Endothelial cell (in vitro differentiated cells): ENCODE measurements at places on chromosomes 1 and 21. TPM values are rescaled to one million over a fixed set of nuclear protein-coding genes. Genes with fewer than 3 reads are reported as not detected.

DNA sequence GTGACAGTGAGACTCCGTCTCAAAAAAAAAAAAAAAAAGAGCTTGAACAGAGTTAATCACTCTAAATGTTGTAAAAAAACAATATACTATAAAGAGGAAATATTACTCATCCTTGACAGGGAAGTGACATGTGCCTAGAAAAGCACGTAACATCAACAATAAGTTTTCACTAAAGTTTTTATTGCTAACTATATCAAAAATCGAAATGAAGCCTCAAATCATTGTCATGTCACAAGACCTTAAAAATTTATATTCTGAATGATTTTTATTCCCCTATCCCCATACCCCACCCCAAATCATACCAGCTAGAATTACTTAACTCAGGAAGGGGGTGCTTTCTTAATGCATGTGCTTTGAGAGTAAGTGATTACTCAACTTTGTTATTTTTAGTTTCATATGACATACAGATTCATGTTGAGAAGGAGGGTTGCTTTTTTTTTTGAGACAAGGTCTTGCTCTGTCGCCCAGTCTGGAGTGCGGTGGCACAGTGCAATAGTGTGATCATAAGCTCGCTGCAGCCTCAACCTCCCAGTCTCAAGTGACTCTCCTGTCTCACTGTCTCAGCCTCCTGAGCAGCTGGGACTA, 53.6 kb upstream of the MUTYH start:
- DNase-seq: no peak

- DNase-seq: no peak
Measured at GRCh38 chr1:10634428-10635084, 159.8 kb downstream of the PEX14 start.

DNA sequence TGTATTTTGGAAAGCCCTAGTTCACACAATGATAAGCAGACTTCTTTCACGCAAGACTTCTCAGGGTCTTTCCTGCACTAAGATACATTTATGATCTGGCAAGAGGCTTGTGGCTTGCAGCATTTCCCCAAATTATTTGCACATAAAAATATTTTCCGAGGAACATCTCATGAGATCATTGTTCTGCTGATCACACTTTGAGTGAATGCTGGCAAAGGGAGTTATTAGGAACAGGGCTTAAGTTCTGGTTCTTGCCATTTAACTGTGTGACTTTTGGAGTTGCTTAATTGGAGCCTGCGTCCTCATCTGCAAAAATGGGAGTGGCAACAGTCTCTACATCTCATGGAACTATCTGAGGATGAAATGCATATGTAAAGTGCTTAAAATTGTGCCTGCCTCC, 50.2 kb downstream of the GADD45A start:
- DNase-seq: no peak

DNA sequence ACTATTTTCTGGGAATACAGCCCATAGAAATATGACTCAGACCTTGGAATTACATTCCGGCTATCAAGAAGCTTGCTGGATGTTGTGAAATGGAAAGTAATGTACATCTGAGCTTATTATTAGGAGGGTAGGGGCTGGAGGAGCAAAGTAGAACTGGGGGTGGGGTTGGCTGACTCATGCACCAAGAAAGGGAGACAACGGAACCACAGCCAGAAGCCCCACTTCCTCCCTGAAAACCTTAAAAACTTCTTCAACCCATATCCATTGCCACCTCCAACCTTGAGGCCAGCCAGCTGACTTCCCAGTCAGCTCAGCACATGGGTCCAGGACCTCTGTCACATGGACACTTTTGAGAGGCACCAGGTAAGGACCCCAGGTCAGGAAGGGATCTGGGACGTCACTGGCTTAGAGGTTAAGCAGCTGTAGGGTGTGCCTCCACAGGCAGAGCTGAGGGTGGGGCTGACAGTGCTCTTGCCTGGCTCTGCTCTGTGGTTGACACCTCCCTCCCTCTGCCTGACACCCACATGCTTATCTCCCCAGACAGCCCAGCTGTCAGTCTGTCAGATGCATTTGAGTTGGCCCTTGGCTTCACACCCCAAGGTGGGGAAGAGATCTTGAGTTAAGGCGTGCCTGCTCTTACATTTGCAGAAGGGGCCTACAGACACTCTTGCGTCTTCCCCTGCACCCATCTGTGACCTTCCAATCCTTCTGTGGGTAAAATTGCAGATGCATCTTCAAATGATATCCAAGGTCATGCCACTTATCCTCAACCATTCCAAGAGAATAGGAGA, 5.7 kb upstream of the ZNF683 start:
- no peak for DNase-seq

GRCh38 chr1:161890574-161890973, 124.5 kb downstream of the ATF6 start:
- DNase-seq: no peak

The ESPN gene
- total RNA-seq: 0.36 TPM

- no peak for DNase-seq
Measured at GRCh38 chr1:167987174-167987573, 50.3 kb upstream of the MPC2 start.

- no peak for DNase-seq
Measured at GRCh38 chr1:215986401-215986800, 419.3 kb downstream of the KCTD3 start.

DNA sequence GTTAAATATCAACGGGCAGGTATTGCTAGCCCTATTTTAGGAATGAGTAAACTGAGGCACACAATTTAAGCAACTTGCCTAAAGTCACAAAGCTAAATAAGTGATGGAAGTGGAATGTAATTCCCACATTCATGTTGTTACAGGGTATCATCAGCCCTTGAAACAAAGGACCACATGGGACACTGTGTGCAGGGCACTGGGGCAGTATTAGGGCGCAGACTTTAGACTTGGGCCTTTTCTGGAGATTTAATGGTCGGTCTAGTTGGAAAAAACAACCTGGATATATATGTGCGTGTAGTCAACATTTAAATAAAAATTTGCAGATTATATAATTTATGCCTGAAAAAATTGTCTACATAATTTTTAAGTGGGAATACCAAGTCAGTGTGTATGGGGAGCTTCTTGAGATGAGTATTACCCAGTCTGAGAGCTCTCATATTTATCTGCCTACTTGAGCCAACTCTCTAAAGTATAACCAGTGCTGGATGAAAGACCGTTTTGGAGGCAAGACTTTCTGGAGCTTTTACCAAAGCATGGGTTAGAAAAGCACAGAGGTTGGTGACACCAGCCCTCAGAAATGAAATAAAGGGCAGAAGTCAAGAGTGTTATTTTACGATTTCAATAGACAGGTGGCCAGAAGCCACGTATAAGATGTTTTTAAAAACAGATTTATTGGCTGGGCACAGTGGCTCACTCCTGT, 1.6 kb downstream of the KDM1A start:
- DNase-seq: no peak

DNA sequence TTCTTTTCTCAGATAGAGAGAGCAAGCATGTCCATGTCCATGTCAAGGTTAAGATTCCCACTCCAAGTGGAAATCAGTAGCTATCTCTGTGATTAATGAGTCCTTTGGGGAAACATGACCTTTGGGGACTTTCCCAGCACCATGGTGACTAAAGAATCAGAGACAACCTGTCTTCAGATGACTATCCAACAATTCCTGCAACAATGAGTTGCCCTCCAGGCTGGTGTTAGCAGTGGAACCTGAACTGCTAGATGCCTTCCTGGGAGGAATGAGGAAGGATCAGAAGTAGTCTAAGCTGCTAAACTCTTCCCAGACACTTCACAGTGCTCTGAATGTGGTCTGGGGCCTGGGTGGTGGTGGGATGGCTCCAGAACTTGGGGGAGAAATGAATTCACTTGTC, 6.5 kb downstream of the S100A9 start:
- DNase-seq: no peak

The CLCA1 gene
- not detected for total RNA-seq

The PAQR6 gene
- 8.4 TPM for total RNA-seq

The NBPF1 gene
- 41.8 TPM for total RNA-seq

DNA sequence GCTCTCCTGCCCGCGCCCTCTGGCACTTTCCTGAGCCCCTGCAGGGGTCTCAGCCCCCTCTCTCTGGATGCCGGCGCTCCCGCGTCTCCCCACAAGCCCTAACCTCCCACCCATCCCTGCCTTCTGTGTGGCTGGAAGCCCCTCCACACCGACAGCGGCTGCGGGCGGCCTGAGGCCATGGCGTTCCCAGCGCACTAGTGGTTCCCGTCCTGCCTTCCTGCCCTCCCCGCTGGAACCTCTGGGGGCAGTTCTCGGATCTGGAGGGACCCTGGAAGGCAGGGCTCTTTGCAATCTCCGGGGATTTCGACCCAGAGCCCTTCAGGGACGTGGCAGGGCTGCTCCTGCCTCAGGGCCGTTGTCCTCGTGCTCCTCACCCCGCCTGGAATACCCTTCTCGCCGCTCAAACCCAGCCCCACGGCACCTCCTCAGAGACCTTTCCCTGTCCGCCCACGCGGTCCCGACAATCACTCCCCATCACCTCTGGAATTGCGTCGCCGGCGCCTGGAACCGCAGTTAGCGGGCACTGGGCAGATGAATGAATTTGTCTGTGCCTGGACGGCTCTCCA, 493 bp upstream of the ESPN start:
- no peak for DNase-seq

- DNase-seq: no peak
Measured at GRCh38 chr1:174818951-174819350, 180.8 kb upstream of the CACYBP start.

GRCh38 chr1:208420696-208421095, 176.5 kb upstream of the PLXNA2 start:
- no peak for DNase-seq

DNA sequence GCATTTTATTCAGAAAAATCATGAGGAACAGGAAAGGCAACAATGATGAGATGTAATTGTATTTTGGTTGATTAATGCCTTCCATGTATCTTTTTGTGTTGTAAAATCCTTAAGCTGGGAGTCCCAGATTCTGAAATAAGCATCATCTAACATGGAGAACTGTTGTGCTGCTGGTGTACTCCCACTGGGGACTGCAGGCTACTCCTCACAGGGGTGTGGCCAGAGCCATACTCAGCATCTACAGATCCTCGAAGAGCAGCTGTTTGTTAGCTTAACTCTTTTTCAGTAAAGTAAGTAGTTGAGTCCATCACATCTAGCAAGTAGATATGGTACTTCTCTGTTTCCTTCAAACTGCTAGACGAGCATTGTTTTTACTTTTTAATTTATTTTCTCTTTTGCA, 358.0 kb downstream of the BRINP3 start:
- no peak for DNase-seq

The CTSE gene
- total RNA-seq: not detected

DNA sequence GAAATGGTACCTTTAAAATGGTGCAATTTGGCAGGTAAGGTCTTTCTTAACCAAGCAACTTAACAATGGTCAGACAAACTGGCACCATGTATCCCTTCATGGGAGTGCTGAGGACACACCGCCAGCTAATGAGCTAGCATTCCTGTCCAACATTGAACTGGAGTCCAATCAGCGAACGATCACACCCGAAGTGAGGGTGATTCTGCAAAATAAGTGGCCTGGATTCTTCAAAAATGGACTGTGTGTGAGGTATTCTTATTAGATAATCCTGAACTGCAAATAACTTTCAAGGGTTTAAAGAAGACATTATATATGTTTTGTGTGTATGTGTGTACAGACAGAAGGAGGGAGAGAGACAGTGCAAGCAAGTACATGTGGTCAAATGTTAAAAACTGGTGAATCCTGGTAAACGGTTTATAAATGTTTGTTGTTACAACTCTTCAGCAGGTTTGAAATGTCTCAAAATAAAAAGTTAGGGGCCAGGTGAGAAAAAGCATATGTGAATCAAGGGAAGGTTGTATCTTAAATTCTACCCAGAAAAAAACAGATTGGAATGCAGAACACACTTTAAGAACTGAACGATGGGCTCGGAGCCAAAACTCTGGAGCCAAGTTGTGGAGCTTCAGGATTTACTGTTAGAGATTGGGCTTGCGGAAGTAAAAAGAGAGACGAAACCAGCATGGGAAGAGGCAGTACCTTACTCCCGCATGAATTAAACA, 20.9 kb downstream of the GADD45A start:
- no peak for DNase-seq
